ENCODE measurements at places on chromosomes 2 and 18.

GRCh38 chr2:36393738-36394256, 38.2 kb downstream of the CRIM1 start:
- no peak for DNase-seq

DNA sequence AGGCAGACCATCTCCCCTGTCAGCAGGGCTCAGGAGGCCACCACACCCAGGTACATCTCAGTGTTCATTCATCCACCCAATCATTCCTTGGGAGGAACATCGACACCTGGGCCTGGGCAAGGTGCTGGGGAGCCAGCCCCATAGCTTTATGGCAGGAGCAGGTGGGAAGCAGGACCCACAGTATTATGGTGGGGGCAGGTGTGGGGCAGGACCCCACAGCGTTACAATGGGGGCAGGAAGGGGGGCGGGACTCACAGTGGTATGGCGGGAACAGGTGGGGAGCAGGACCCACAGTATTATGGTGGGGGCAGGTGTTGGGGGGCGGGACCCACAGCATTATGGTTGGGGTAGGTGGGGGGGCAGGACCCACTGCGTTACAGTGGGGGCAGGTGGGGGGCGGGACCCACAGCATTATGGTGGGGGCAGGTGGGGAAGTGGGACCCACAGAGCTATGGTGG, 128.9 kb upstream of the HS6ST1 start:
- no peak for DNase-seq

- no peak for DNase-seq
Observed at GRCh38 chr2:169933124-169933711, 106.0 kb downstream of the UBR3 start.

GRCh38 chr2:225033440-225034318, 8.6 kb downstream of the DOCK10 start:
- no peak for DNase-seq

- DNase-seq, result no peak
Observed at GRCh38 chr2:23549051-23549450, 164.1 kb downstream of the KLHL29 start.

DNA sequence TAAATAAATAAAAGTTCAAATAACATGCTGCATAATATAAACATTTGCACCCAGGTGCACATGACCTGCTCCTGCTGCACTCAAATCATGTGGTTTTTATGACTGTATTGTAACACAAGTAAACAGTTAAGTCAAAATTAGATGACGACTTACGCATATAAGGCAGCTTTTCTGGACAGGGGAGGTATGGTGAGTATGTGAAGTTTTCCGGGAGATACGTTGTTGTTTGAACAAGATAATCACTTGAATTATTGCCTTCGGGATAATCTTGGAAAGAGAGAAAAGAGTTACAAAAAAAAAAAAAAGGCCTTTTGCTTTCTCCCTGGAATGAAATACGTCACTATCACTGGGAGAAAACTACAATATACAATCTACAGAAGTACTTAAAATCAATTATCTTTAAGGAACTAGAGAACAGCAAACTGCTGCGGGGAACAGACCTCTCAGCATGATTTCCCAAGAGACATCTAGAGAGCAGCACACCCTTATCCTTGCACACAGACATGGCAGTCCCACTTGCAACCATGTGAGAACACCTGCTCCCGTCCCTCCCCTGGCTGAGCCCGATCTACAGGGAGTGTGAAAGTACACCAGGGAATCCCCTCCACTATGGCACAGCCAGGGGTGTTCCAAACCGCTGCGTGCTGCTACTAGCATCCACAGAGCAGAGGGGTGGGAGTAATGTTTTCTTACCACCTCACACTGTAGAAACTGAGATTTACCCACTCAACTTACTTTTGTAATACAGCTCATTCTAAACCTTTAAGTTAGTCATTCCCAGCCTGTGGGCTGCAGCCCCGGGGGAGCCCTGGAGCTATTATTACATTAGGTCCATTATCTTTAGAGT, 26.3 kb downstream of the B4GALT6 start:
- DNase-seq, result no peak

DNA sequence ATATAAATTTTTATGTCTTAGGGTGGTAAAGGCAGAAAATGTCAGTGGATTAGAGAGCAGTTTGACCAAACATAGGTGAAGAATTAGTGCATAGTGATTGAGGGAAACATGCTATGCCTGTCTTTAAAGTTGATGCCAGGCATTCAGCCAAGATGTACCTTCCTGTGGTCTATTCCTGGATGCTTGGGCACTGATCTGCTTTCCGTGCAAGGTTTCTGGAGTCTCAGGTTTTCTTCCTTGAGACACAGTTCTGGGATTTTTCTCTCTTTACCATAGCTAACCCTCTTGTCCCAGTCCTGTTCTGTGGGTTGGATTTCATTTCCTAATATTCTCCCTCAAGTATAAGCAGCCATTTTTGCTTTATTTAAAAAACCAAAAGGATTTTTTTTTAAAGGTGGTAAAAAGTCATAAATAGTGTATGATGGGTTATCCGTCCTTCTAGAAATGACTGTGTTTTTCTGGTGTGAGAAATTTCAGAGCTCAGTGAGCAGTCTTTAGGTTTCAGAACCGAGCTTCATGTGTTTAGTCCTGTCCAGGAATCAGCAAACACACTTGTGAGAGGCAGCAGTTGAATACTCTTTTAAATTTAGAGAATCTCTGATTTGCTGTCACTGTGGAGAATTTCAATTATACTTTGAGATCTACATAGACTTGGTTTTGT, 43.0 kb upstream of the CYBRD1 start:
- no peak for DNase-seq

GRCh38 chr18:39199231-39199855, 1633.7 kb upstream of the CELF4 start:
- no peak for DNase-seq

DNA sequence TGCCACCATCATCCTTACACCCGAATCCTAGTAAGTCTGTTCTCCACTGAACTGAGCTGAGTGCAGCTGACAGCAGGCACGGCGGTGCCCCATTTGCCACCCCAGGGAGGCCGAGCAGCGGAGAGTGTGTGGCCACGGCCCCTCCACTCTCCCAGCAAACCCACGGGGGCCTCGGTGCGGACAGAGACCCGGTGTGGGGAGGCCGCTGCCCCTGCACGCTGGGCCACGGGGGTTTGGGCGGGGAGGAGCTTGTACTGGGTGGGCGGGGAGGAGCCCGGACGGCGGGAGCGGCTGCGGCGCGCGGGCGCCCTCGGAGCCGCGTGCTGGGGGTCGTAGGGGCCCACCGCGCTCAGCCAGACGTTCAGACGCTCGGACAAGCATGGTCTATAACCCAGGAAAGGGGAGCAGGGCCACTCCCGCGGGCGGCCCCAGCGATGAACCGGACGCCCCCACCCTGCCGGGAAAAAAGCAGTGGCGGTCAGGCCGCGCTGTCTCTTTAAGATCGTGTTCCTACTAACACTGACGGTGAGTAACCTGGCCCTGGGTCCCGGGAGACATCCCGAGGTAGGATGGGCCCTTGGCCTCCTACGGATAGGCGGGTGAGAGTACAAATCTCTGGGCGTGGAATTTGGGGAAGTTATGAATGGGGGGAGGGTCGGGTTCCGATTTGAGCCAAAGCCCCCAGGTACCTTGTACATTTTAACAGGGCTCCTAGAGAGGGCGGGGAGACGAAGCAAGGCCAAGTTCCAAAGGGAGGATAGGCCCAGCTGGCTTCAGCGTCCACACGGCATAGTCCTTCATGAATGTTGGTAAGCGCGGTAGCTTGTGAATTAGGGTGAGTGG, at the start of gene ITPRIPL1:
Gene ITPRIPL1 (plus strand): TSS at position 277 of the 843 bp plus-strand sequence. CDS start 523 bp downstream, at position 800.
- DNase-seq, result no peak

DNA sequence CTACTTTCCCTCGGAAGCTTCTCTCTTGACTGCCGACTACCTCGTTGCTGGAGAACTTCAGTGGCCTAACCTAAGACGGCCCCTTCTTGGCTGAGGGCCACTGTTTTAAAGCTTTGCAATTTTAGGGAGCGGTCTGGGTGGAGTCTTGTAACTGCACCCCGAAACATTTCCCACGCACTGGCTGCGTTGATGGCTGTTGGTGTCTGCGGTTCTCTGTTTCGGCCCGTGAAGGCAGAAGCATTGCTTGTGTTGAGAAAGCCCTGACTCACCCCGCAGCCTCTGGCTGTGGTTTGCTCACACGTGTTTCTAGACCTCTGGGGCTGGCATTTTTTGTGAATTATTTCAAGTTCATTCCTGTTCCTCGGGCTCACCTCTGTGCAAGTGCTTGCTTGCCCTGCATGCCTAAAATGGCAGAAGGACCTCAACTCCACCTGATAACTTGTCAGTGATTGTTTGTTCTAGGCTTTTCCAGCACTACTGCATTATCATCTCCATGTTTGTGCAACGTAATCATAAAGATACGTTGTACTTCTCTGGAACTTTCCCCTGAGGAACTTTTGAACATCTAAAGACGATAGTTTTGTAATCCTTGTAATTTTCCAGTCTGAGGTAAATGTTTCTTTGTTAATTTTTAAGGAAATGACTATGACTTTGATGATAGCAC, 94.2 kb upstream of the DLX2 start:
- DNase-seq, result no peak

DNA sequence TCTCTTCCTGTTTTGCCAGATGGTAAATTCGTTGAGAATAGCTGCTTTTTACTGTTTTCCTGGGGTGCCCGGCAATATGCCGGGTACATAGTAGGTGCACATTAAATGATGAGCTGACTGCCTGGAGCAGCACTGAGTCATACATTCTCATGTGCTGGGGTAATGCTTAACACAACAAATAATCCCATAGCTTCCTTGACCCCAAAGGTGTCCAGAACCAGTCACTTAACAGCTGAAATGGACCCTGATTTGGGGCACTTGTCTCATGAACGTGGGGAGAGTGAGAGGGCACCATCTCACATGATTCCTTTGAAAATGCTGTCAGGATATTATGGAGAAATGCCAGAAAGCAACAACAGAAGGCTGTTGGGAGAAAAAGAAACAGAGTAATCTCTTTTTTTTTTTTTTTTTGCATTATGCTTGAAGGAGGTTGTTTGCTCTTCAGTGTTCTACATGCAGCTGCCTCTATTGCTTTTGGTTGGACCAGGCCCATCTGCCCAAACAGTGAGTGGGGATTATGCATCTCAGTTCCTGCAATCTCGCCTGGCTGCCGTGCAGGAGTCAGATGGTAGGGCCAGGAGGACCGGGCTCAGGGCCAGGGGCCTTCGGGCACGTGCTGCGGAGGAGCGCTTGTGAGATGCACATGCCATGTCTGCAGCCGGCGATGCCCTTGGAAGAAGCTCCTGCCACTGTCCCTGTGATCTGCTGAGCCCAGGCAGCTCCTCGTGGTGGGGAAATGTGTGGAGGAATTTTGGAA, 162.1 kb downstream of the SH3RF3 start:
- DNase-seq, result no peak

- no peak for DNase-seq
Observed at GRCh38 chr2:86623043-86623493, 597 bp downstream of the RNF103 start.

DNA sequence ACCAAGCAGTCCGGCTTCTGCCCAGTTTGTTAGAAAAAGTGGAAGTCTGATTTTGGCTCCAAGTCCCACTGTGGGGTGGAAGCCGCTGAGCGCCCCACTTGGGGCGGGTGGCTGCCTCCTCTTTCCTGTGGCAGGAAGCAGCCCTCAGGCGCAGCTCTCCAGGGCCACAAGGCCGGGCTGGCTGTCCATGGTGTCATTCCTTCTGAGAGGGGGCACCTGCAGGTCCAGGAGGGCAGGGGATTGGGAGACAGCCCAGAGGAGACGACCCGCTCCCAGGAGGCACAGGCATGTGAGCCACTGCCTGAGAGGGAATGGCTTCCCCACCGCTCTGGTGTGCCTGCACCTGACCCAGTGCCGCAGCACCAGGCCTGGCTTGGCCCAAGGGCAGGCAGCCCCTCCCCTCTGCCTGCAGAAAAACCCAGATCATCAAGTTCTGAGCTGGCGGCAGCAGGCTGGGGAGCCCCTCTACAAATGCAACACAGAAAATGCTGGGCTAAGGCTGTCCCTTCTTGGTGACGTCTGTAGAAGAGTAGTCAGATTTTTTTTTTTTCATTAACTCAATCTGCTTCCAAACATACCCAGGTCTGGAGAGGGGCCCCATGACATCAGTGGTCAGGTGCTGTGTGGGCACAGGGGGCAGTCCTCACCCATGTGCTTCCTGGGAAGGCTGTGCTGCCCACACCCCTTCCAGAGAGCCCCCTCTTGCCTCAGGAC, 38.4 kb downstream of the HS6ST1 start:
- no peak for DNase-seq

DNA sequence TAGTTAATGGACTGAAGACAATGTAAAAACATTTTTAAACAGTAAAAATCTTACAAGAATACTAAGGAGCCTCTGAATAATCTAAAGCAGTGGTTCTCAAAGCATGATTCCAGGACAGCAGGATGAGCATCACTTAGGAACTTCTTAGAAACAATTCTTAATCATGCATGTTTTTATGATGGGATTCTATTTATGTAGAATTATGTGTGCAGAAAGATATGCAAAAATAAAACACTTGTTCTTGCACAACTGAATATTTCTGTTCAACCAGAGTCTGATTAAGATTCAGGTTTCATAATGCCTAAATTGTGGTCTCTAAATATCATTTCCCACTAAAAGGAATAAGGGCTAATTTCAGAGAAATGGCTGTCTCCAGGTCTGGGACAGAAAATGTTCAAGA, 69.2 kb upstream of the MTIF2 start:
- DNase-seq, result no peak

DNA sequence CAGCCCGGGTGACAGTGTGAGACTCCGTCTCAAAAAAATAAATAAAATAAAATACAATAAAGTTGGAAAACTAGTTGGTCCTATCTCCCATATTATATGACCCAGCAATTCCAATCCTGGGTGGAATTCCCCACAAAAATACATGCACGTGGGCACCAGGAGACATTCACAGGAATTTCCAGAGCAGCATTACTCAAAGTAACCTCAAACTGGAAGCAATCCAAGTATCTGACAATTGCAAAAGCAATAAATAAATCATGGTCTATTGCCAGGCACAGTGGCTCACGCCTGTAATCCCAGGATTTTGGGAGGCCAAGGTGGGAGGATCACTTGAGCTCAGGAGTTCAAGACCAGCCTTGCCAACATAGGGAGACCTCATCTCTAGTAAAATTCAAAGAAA, 101.2 kb upstream of the MAP4K4 start:
- DNase-seq, result no peak

- DNase-seq, result no peak
Observed at GRCh38 chr2:236177967-236178889, 10.0 kb upstream of the GBX2 start.

DNA sequence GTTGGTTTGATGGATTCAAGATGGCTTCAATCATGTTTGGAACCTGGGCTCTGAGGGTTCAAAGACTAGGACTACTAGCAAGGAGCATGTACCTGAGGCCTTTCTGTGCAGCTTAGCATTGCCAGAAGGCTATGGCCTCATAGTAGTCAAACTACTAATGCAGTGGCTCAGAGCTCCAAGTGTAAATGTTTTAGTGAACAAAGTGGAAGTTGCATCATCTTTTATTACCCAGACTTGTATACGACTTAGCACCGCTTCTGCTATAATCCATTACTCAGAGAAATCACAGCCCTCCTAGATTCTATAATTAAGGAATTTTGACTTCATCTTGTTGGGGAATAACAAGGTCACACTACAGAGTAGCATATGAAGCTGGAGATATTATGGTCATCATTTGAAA, 210.5 kb downstream of the ERBB4 start:
- no peak for DNase-seq

DNA sequence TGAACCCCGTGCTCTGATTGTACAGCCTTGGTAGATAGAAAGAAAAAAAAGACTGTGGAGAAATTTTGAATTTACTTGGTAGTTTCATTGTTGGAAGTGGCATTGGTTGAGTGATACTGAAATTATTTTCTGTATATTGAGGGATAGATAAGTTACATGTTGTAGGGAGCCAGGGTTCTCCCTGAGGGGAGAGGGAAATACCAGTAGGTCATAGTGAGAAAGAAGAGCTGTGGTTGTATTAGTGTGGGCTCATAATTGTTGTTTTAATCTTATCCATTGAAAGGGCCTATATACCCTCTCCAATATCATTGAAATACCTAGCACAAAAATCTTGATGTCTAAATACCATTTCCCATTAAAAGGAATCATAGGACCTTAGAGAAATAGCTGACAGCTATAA, 16.9 kb upstream of the RAB31 start:
- DNase-seq, result no peak
